ENCODE measurements at places on chromosomes 2 and 18.

- DNase-seq: no peak
These were observed 352.4 kb downstream of the LRP1B start for GRCh38 chr2:141778315-141778835.

- no peak for DNase-seq
These were observed 6.8 kb downstream of the COPS9 start for GRCh38 chr2:240129311-240129710.

- DNase-seq: no peak
These were observed 1358.7 kb upstream of the NRXN1 start for GRCh38 chr2:52390651-52391050.

- DNase-seq: no peak
These were observed 73.7 kb downstream of the GREB1L start for GRCh38 chr18:21315741-21316197.

- DNase-seq: no peak
These were observed 21.9 kb upstream of the ALPI start for GRCh38 chr2:232434091-232434490.

DNA sequence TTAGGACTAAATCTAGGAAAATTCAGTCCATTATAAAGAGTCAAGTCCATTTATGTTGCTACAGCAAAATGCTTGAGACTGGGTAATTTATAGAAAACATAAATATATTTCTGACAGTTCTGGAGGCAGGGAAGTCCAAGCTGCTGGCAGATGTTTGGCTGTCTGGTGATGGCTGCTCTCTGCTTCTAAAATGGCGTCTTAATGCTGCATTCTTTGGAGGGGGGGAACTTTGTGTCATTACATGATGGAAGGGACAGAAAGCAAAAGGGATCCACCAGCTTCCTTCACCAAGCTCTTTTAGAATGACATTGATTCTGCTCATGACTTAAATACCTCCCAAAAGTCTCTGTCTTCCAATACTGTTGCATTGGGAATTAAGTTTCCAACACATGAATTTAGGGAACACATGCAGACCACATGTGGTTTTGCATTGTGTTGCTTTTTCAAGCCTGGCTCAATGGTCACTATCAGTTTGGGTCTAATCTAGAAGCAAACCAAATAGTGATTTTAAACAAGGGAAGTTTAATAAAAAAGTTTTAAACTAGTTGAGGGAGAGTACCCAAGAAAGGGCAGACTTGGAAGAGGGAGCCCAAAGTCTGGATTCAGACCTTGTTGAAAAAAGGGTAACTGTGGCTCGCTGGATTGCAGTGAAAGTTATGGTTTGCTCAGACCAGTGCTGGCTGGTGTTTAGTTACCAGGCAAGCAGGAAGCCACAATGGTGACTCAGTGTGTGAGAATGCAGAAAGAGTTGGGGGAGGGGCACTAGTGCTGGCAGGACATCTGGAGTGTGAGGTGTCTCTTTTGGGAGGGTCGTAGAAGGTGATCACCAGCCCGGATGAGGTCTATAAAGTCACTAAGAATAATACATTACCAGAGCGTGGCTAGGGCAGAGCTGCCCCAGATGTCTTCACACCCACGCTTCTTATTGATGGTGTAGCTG, 30.8 kb downstream of the C18orf54 start:
- peak; percentile 40 for DNase-seq

GRCh38 chr18:21933931-21934765, 193.6 kb downstream of the MIB1 start:
- no peak for DNase-seq

DNA sequence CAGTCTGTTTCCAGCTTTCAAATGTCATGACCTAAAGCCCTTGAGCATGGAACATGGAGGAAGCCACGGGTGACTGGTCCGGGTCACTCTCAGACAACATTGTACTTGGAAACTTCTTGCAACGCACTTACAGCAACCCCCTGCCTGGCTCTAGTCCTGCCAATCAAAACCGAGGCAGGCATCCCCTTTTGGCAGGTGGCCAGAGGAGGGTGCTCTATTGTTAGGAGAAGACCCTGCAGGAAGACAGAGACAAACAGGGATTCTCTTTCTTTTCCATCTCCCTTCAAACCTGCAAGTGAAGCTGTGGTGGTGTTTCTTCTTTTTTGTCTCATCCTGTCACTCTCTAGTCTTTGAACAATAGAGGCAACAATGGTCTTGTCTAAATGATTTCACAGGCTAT, 667.2 kb downstream of the ZEB2 start:
- DNase-seq: no peak

DNA sequence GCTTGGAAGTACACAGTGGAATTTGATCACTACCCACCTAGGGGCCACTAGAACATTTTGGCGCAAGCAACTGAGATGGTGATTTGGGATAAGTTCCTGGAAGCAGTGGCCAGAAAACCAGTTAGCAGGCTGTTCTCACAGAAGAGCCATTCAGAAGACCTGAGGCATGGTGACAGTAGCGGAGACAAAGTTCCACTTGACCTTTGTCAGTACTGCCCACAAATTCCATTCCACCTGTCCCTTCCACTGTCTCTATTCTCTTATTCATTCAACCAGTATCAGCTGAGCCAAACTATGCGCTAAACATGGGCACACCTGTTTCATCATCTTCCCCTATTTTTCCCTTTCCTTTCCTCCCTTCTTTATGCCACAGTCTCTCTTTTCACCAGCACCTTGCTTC, 59.2 kb upstream of the PPP1CB start:
- DNase-seq: no peak

DNA sequence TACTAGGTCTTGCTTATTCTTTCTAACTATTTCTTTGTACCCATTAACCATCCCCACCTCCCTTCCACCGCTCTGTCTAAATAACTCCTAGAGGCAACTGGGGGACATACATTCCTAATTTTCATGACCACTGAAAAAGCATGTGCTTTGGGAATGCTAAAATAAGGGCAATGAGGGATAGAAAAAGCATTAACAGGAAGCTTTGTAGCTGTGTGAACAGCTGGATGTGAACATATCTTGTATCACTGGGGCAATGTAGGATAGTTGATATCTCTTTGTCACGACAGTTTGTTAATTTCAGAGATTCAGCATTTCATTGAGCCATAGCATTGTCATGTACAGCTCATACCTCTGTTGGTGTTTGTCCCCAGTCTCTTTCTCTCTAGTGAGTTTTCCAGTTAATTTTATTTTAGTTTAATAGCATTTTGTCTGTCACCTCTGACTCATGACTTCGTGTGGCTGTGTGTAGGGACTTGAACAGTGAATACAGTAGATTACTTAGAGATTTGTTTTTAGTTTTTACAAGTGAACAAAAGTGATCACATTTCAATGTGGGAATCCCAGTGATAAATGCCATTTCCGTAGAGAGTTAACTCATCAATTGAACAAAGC, 230.3 kb upstream of the NRP2 start:
- no peak for DNase-seq

DNA sequence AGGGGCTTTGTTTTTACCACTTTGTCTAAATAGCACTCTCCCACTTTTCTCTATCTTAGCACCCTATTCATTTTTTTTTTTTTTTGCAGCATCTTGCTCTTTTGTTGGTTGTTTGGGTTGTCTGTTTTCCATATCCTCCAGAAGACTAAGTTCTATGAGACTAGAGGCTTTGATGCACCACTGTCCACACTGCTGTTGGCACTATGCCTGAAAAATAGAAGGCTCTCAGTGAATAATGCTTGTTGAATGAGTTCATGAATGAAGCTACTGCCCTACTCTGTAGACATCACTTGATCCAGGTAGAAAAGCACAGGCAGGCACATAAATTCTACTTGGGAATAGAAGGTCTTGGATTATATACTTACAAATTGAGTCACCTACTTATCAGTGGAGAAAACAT, 7.3 kb downstream of the IL1A start:
- DNase-seq: no peak

DNA sequence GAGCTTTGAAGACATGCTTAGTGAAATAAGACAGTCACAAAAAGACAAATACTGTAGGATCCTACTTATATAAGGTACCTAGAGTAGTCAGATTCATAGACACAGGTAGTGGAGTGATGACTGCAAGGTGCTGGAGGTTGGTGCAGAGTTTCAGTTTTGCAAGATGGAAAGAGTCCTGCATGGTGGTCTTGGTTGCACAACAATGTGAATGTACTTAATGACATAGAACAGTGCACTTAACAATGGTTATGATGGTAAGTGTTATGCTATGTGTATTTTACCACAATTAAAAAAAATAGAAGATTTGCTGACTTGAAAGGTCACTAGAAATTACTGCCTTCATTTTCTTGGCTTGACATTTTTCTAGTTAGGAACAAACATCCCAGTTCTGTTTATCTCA, 9.5 kb downstream of the CERS6 start:
- no peak for DNase-seq

DNA sequence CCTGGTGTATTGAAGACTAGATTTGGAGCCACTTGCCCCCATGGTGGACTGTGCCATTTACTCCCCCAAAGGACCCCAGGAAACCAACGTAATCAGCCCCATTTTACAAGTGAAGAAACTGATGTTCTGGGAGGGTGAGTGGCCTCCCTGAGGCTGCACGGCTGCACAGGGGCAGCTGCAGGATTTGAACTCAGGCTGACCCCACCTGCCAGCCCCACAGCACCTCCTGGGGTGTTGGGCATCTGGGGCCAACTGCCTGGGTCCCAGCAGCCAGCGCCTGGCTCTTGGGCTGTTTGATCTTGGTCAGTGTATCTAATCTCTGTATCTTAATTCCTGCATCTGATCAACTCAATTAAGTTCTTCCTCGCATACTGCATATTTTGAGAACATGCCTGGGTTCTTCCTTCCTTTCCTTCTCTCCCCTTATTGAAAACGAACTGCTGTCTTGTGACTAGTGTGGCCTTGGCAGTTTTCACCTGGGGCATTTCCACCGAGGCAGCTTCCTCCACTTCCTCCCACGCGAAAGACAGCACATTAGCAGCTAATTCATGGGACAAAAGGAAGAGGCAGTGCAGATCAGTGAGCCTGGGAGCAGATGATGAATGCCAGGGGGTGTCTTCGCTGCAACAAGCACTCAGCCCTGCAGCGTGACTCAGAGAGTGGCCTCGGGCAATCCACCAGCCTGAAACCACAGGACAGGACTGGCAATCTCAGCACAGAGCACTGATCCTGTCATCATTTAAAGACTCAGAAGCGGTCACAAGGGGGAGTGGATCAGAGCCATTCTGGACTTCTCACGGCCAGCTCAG, 184.1 kb upstream of the RAB12 start:
- DNase-seq: no peak

DNA sequence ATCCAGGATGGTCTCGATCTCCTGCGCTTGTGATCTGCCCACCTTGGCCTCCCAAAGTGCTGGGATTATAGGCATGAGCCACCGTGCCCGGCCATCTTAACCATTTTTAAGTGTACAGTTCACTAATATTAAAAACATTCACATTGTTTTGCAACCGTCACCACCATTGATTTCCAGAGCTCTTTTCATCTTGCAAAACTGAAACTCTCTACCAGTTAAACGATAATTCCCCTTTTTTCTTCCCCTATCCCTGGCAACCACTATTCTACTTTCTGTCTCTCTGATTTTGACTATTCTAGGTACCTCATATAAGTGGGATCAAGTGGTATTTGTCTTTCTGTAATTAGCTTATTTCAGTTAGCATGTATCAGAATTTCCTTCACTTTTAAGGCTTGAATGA, 16.8 kb upstream of the NEUROD1 start:
- DNase-seq: no peak

GRCh38 chr2:3827673-3828575, 124.5 kb downstream of the DCDC2C start:
- no peak for DNase-seq

- no peak for DNase-seq
These were observed 68.7 kb downstream of the TMEM247 start for GRCh38 chr2:46548103-46548486.

DNA sequence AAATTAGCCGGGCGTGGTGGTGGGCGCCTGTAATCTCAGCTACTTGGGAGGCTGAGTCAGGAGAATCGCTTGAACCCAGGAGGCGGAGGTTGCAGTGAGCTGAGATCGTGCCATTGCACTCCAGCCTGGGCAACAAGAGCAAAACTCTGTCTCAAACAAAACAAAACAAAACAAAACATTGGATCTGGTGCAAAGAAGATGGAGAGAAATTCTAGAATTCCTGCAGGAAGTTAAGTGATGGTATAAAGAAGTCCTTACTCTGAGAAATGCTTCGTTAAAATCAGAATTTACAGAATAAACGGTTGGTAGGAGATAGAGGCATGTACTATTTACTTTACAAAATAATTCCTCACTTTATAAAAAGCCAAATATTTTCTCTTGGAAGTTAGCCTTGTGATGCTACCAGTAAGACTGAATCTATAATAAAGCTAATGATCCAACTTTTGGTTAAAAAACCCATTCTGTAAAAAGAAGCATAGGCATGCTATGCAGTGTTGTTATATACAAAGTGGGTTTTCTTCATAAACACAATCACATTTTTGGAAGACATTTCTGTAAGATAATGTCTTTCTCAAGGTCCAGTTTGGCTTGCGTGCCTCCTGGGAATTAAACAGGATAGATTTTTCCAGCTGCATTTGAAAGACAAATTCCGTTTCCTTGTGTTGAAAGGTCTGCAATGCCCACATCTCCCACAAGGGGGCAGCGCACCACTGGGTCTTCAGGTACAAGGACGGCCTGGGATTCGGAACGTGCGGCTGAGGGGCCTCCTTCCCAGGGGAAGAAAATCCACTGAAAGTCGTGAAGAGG, 35.6 kb upstream of the PNO1 start:
- DNase-seq: peak; percentile 50

- no peak for DNase-seq
These were observed 1.0 kb upstream of the ZC3H8 start for GRCh38 chr2:112255875-112256274.

DNA sequence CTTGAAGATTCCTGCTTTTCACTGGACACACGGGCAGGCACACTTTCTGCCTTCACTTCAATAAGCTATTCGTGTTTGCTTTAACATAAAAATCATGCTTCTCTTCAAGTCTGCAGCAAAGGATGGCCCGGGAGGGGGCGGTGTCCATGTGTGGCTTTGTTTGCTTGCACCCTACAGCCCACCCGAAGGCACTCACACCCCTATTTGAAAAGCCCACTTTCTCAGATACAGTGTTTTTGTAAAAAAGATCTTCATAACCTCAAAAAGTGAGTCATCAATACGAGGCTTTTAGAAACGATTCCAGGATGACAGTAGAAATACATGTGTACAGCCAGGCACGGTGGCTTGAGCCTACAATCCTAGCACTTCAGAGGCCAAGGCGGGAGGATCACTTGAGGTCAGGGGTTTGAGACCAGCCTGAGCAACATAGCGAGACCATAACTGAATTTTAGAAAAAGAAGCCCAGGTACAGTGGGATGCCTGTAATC, 36.5 kb upstream of the HPCAL1 start:
- no peak for DNase-seq

- peak; percentile 79 for DNase-seq
These were observed 47.3 kb downstream of the RFTN2 start for GRCh38 chr2:197628043-197628500.

- DNase-seq: no peak
These were observed 204.6 kb downstream of the EIPR1 start for GRCh38 chr2:3173031-3173430.

- peak; percentile 32 for DNase-seq
These were observed 8.4 kb upstream of the NMI start for GRCh38 chr2:151297882-151298281.

DNA sequence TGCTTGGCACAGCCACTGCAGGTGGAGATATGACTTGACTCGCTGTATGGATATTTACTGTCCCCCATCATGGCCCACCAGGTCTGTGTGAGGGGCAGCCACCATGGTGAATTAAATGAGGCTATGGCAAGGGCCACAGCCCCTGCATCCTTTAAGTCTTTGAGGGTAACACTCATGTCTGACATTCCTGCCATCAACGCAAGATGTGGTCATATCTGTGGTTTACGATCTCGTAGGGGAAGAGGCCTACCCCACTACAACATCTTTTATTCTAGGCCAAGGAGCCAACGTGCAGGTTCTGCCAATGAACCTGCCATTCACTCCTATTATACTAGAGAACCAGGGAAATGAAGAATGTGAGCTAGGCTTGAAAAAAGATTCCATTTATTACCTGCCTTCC, 381.6 kb upstream of the ID2 start:
- no peak for DNase-seq

Measured in GM12878 (cell line).